ENCODE measurements at places on chromosomes 1 and 21.

DNA sequence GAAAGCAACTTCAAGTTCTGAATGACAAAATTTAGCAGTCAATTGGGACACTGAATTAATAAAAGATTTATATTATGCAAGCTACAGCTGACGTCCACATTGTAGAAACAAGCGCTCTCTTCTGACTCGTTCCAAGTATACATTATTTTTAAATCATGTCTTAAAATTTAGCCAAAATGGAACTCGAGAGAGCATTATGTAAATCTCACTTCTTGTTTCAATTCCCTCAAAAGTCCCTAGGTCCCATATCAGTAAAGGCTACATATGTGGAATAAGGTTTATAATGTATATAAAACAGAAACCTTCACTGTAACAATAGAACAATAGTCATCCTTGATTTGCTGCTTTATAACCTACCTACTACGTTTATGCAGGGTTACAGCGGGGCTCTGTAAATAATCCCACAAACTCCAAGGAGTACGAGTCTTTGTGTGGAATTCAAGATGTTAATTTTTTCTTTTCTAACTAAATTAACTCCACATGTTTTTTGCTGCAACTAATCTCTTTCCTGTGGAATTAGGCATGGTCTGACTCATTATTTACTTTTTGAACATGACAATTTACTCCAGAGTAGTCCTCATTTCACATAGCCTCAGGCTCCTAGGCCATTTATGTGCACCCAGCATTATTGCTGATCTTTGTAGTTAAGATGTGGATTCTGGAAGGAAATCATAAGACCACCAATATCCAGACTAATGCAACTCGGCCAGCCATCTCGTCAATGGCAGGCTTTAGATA is 785.1 kb downstream of the LTN1 start:
- no peak for DNase-seq

DNA sequence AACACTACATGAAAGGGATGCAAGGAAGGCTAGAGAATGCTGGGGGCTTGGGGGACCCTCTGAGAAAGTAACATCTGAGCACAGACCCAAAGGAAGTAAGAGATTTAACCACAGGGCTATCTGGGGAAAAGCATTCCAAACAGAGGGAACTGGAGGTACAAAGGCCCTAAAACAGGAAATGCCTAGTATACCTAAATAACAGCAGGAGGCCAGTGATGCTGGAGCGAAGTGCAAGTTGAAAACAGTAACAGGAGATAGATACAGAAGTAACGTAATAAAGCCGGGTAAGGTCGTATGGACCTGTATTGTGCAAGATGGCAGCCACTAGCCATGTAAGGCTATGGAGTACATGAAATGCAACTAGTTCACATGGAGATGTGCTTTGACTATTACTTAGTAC is 52.1 kb downstream of the CD34 start:
- DNase-seq: no peak

DNA sequence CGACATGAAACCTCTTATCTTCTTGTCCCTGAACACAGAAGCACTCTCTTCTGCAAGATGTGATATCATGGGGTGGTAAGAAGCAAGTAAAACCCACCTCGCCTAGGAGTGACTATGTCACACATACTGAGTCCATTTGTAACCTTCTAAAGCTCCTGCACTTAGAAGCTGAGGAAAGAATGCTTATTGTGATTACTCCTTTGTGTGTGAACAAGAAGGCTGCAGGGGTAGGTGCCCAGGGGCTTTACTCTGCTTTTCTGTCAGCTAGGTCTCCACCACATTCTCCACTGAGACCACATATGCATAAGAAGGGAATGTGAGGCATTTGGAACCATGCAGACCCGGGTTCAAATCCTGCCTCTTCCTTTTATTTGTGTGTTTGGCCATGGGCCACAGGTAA is 144.3 kb downstream of the DMRTA2 start:
- DNase-seq: no peak

DNA sequence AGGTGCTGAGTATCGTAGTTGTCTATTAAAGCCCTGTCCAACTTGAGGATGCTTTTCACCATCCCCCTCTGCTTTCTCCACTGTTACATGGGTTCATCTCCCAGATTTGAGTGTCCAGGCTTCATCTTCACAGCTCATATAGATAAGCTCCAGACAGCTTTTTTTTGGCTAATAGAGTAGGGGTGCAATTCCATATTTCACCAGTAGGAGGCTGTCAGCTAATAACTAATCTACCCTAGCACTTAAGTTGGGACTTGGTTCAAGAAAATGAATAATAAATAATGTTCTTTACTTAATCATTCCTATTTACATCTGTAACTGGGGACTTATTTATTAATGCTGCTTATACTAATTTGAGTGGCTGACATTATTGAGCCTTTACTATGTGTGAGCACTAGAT is 124.5 kb downstream of the IGSF21 start:
- DNase-seq: no peak

DNA sequence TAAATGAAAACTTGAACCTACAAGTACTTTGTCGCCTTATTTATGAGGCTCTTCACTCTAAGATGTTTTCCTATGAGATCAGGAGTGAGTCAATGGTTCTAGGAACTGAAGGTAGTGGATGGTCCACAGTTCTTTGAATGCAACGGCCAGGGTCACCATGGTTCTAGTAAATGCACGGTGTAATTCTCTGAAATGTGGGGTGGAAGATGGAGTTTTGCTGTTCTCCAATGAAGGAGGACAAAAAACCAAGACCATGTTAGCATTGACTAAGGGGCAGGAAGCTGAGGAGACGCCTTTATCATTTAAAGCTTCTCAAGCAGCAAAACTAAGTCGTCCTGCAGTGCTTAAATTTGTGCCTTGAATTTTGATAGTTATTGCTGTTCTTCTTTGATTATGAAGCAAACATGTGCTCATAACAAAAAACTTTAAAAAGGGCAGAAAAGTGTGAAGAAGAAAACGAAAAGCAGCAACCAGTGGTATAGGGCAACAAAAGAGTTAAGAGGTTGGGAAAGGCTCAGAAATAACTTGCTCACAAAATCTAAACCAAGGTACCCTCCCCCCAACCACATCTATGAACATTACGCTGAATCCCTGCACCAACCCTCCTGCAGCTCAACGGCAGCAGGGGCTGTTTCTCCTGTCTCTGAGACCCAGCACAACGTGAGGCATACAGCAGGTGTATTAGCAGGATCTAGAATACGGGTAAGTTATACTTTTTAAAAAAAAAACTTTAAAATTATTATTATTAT is 85.0 kb downstream of the MRPL37 start:
- no peak for DNase-seq

DNA sequence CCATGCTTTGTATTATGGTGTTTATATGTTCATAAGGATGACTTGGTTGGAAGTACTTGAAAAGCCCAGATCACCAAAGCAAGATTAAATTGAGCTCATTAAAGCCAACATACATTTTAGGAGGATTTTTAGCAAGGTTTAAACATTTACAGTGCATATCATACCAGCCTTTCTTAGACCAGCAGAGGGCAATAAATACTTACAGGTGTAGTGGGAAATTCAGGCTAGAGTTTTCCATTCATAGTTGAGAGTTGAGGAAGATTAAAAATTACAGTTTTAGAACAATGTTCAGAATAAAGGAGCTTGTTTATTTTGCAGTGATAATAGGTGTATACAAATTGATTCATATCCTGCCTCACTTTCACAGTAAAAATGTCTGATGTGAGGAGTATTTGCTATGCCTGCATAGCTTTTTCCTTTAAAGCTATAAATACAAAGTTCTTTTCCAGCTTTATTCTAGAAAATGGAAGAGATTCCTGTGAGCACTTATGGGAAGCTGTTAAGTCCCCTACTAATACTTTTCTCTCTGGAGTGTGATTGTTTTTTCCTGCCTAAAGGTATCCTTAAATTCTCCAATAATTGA is 35.3 kb downstream of the DTL start:
- DNase-seq: no peak

DNA sequence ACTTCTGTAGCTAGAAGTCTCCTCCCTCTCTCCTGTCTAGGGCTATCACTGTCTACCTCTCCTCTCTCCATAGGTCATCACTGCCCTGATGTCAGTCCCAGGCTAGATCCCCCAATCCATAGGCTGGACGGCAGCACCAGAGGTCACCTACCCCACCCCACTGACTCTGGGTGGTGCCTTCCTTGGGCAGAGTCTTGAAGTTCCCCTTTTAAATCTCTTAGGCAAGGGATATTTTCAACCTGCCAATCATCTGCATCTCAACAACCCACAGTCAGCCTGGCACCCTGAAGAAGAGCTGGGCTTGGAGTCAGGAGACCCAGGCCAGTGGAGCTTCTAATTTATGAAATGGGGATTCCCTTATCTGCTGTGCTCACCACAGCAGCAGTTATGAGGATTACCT is 13.2 kb downstream of the MYBPH start:
- no peak for DNase-seq

GRCh38 chr1:119330466-119331189 is 38.0 kb upstream of the HAO2 start:
- no peak for DNase-seq

DNA sequence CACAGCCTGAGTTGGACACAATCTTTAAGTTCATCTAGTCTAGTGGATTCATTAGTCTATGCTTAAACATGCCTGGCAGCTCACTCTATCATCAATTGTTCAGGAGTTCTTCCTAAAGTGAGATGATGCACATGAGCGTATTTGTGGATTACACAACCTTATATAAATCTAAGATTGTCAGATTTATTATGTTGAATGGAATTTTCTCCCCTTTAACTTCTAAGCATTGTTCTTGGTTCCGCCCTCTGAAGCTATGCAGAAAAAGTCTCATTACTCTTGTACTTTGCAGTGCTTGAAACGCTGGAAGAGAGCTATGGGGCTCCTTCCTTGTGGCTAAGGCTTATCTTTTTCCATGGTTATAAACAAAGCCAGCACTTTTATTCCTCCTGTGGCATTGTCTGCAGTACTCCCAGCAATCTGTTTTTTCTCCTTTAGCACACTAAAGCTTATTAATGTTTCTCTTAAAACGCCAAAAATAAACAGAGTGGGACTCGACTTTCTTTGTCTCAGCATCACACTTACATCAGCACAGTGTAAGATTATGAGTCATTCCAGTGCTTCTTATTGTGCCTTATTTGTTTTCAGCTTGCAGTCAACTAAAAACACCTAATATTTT is 316.8 kb upstream of the CAMK1G start:
- DNase-seq: no peak

Data from NCI-H524 treated with DMSO at 0.1 percent for 48 hours (cell line).